ENCODE measurements at places on chromosomes 5 and 9. TPM values are rescaled to one million over a fixed set of nuclear protein-coding genes. Genes with fewer than 3 reads are reported as not detected.

GRCh38 chr9:127563579-127563978 is 48.5 kb upstream of the STXBP1 start:
- DNase-seq, result no peak

GRCh38 chr5:125595095-125595494 is 828.1 kb upstream of the GRAMD2B start:
- DNase-seq, result no peak

Gene HMCN2
- 2.4 TPM for total RNA-seq

Gene MZB1
- total RNA-seq, result 0.17 TPM

DNA sequence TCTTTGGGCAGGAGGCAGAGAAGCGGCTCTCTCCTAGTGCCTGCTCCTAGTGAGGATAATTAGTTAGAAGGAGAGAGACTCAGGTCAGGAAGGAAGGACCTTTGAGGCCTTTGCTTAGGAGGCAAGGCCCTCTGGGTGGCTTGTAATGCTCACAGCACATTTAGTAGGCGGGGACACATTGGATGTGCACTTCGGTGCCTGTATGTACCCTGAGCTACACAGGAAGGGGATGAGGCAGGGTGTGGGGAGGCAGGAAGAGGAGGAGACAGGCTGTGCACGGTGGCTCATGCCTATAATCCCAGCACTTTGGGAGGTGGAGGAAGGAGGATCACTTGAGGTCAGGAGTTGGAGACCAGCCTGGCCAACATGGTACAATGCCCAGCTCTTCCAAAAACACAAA is 7.2 kb upstream of the LCN2 start:
- no peak for DNase-seq

GRCh38 chr9:78713614-78714405 is 416.9 kb downstream of the PSAT1 start:
- no peak for DNase-seq

Gene PCDHB5
- total RNA-seq, result 8.0 TPM

- DNase-seq, result no peak
Observed at GRCh38 chr5:82045554-82046275, 73.9 kb downstream of the ATG10 start.

DNA sequence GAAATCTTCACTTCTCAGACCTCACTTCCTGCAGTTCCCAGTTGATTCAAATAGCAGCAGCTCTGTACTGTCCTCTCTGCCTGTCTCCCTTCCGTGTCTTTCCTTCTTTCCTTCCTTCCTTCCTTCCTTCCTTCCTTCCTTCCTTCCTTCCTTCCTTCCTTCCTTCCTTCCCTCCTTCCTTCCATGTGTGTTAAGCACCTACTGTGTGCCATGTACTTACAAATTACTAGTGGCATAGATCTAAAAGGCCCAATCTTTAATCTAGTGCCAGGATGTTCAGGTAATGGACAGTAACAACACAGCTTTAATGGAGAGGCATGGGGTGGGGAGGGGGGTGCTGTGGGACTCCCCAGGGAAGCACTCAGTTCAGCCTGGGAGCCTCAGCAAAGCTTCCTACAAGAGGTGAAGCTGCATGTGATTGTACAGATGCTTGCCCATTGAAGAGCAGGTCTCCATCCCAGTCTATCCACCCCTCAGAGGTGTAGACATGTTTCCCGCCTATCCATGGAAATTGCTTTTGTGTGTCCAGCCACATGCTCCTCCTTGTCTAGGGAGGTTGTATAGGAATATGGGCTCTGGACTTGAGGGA is 106.0 kb downstream of the RGS3 start:
- no peak for DNase-seq

Gene SOHLH1
- 0.50 TPM for total RNA-seq

DNA sequence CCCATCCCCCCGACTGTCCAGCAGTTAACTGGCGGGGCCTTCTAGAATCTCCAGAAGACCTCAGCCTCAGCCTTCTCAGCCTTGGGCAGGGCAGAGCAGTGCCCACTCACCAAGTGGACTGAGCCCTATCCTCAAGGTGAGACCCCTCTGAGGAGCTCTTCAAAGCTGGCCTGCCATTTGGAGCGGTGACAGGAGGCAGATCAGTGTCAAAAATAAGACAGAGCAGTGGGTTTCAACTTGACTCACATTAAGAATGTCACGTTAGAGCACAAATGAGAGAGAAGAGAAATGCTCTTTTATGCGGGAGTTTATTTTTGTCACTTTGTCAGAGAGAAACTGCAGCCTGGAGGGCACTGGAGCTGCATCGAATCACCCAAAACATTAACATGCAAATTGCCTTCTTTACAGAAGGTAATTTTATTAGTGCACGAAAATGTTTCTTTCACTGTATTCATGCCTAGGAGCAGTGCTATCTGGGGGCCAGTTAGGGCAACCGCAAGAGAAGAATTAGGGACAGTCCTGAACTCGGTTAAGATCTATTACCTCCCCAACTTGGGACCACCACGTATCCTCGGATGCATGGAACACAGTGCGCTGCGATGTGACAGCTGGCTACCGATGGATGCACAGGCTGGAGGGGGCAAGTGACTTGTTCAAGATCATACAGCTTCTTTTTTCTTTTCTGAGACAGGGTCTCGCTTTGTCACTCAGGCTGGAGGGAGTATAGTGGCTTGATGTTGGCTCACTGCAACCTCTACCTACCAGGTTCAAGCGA is 188.5 kb downstream of the DAB2IP start:
- DNase-seq, result no peak

Gene SMIM33
- not detected for total RNA-seq

DNA sequence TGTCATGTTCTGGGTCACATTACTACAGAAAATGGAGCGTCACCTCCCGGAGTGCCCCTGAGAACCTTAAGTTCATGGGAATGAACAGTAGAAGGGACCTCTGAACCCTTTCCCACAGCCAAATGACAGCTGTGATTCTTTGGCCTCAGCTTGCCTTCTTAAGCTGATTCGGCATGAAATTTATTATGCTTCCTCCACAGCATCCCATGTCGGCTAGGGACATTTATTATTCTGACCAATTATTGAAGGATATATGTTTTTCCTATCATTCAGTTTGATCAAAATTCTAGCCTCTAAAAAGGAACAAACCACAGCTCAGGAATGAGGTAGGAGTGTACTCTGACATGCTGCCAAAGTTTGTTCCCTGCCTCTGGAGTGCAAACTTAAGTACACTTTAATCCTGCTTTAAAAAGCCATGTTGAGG is 440.6 kb downstream of the CETN3 start:
- no peak for DNase-seq

GRCh38 chr9:137145731-137146526 is 7.0 kb downstream of the GRIN1 start:
- no peak for DNase-seq

Gene CPLANE1
- total RNA-seq, result 72.8 TPM

GRCh38 chr5:28726815-28727214 is 1688.4 kb upstream of the CDH9 start:
- DNase-seq, result no peak

- no peak for DNase-seq
Observed at GRCh38 chr9:131960311-131960710, 119.4 kb downstream of the MED27 start.

DNA sequence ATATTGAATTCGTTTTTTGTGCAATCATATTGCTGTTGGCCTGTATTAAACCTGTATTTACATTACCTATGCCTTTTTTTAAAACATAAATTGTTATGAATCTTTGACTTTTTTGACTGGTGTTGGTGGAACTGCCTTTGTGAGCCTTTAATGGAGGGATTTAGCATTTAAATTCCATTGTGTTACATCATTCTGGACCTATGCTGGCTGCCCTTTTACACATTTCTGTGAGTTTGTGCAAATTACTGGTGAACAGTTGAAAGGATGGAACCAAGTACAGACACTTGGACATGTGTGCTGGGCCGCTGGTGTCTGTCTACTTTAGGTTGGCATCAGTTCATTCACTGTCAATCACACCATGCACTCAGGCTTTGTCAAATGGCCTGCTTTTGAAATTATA is 3.4 kb downstream of the SNX18 start:
- no peak for DNase-seq

Gene MOCS2
- 67.7 TPM for total RNA-seq

Gene BARHL1
- total RNA-seq, result not detected

DNA sequence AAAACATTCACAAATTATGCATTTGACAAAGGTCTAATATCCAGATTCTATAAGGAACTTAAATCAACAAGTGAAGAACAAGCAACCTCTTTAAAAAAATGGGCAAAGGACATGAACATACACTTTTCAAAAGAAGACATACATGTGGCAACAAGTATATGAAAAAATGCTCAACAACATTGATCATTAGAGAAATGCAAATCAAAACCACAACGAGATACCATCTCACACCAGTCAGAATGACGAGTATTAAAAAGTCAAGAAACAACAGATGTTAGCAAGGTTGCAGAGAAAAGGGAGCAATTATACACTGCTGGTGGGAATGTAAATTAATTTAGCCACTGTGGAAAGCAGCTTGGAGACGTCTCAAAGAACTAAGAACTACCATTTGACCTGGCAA is 38.9 kb upstream of the TNFSF15 start:
- no peak for DNase-seq

DNA sequence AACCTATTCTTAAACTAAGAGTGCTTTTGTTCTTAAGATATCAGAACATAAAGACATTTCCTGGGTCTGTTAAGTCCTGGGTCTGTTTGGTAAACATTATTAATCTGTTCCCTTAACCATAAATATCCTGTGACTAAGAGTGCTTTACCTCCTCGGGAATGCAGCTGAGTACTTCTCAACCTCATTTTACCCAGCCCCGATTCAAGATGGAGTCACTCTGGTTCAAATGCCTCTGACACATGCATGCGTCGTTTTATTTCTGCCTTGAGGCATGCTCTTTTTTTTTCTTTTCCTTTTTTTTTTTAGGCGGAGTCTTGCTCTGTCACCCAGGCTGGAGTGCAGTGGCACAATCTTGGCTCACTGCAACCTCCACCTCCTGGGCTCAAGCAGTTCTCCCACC is 39.8 kb upstream of the FBXL17 start:
- no peak for DNase-seq

DNA sequence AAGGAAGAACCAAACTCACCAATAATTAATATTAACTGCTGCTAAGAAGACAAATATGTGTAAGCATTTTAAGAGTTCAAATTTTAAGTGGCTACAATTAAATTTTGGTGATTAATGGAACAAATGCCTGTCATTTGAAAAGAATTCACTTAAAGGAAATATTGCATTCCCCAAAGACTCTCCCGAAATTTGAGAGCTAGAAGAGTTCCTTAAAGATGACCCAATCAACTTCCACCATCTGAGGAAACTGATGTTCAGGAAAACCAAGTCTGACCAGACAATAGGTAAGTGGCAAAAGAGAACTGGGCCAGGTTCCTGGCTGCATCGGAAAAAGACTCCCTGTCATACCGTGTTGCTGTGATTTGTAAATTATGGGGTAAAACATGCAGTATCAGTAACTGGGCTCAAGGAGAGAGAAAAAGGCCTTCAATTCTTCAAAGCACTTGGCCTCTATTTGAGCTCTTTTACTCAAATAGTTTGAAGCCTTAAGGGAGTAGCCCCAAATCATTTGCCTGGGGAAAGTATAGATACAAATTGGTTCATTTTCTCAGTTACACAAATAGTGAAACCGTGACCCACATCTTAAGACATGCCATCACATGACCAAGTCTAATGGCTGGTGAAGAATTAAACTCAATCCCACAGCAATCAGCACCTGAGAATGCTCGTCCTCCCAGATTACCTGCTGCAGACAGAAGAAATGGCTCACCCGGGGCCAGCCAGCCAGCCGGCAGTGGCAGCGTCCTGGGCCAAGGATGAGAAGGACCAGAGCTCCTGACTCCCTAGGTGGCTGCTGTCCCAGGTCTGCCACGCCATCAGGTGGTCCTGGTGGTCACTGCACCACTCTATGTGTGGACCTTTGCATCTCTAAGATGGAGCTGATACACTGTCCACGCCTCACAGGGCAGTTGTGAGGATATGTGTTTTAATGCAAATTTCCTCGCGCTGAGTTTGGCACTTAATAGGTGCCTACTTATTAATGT is 162.9 kb downstream of the TTLL11 start:
- DNase-seq, result no peak

- DNase-seq, result no peak
Observed at GRCh38 chr9:426976-427375, 212.3 kb downstream of the DOCK8 start.

Gene SPATA31C1
- total RNA-seq, result 0.17 TPM

- no peak for DNase-seq
Observed at GRCh38 chr5:5291357-5291756, 131.1 kb upstream of the ICE1 start.

- no peak for DNase-seq
Observed at GRCh38 chr5:67437905-67438845, 241.6 kb upstream of the CD180 start.

- DNase-seq, result no peak
Observed at GRCh38 chr9:93243112-93243511, 59.2 kb downstream of the WNK2 start.

DNA sequence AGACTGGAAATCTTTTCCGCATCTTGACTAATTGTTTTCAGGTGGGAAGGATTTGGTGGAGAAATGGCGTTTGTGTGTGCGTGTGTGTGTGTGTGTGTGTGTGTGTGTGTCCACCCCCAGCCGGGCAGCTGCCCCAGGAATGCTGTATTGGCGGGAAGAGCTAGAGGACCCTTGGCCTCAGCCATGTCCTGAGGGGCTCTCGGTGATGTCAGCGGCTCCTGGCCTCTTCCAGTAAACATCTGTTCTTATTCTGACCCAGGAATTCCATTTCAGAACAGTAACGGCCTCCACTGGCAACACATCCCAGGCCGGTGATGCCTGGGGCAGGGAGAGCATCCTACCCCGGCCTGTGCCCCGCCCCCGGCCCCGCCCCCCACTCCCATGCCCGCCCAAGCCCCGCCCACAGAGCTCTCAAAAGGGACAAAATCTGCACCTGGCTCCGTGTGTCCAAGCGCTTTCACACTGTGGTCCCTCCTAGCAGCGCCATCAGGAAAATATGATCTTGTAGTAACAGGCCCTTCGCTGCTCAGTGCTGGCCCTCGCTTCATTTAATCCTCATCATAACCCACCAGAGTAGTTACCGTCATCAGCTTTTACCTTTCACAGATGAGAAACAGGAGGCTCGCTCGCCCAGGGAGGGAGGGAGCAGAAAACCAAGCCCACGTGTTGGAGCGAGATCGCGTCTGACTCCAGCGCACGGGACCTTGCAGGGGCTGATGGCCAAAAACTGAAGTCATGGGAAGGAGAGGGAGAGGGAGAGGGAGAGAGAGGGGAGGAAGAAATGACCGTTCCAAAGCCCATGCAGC is 18.9 kb downstream of the ADAMTS2 start:
- no peak for DNase-seq

Gene POLR1E
- total RNA-seq, result 26.4 TPM

GRCh38 chr5:66945389-66946349 is 250.9 kb downstream of the CD180 start:
- no peak for DNase-seq

GRCh38 chr9:4849369-4849768 is 56.6 kb downstream of the RCL1 start:
- DNase-seq, result no peak

- DNase-seq, result no peak
Observed at GRCh38 chr5:87390576-87391199, 22.0 kb downstream of the CCNH start.

- DNase-seq, result no peak
Observed at GRCh38 chr5:96120120-96120519, 158.5 kb upstream of the ELL2 start.

Gene SLC36A2
- 0.30 TPM for total RNA-seq

Gene ZBED3
- 2.7 TPM for total RNA-seq

GRCh38 chr5:177520916-177521513 is 4.3 kb upstream of the DDX41 start:
- DNase-seq, result no peak

Gene RXFP3
- 0.28 TPM for total RNA-seq

Gene PCDHGA5
- total RNA-seq, result 8.8 TPM

- DNase-seq, result no peak
Observed at GRCh38 chr9:36162211-36162738, 6.9 kb upstream of the CCIN start.

Gene IL13
- total RNA-seq, result not detected

GRCh38 chr5:84725946-84726570 is 341.4 kb upstream of the EDIL3 start:
- no peak for DNase-seq

Gene BAAT
- 0.22 TPM for total RNA-seq
